Foreskin melanocyte (primary cell): ENCODE measurements at places on chromosomes 3 and 15.

GRCh38 chr15:68830141-68830785 lies 9.6 kb upstream of the ANP32A start:
- no peak for DNase-seq

DNA sequence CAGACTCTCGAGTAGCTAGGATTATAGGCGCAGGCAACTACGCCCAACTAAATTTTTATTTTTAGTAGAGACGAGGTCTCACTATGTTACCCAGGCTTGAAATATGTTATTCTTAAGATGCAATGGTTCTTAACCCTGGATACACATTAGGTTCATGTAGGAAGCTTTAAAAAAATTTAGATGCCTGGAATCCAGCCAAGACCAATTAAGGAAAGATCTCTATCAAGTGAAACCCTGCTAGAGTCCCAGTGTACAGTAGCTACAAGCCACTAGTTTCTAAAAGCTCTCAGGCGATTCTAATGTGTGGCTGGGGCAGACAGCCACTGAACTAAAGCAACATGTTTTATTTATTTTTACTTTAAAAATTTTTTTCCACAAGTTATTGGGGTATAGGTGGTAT lies 33.2 kb downstream of the TRIM69 start:
- no peak for DNase-seq

DNA sequence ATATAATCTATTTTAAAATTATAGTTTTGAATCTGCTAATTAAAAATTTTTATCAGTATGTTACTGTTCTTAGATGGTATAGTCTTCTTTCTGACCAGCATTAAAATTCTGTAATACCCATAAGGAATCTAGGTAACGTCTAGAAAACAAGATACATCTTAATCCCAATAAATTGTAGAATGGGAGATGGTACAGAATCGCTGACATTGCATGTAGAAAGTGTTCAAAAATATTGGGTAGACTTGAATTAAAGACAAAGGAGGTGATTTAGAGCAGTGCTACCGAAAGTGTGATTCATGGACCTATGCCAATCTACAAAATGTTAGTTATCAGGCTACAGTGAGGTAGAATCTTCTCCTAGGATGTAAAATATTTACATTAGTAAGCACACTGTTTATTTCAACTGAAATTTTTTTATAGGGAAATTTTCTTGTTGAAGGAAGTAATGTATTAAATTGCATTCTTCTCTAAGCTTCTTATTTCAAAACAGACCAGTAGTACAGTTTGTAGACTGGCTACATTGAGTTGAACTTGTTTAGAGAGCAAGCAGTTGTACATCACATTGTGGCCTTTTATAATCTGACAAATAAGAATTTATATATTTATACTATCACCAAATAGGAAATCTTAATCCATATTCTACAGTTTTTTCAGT lies 17.1 kb downstream of the MINDY2 start:
- no peak for DNase-seq

DNA sequence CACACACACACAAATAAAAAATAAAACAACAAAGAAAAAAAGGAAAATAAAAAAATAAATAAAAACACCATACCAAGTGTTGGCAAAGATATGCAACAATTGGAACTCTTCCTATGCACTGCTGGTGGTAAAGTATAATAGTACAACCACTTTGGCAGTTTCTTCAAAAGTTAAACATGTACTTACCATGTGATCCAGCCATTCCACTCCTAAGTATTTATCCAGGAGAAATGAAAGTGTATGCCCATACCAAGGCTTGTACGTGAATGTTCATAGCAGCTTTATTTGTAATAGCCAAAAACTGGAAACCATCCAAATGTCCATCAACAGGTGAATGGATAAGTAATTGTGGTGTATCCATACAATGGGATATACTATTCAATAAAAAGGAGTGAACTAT lies 17.0 kb downstream of the WDR93 start:
- DNase-seq: no peak

- no peak for DNase-seq
Measured at GRCh38 chr3:126493051-126493450, 17.4 kb upstream of the ZXDC start.

GRCh38 chr3:8328967-8329366 lies 172.7 kb upstream of the LMCD1 start:
- no peak for DNase-seq

GRCh38 chr15:98689431-98689861 lies 41.1 kb downstream of the IGF1R start:
- no peak for DNase-seq

- no peak for DNase-seq
Measured at GRCh38 chr3:134815519-134815918, 20.5 kb downstream of the EPHB1 start.

DNA sequence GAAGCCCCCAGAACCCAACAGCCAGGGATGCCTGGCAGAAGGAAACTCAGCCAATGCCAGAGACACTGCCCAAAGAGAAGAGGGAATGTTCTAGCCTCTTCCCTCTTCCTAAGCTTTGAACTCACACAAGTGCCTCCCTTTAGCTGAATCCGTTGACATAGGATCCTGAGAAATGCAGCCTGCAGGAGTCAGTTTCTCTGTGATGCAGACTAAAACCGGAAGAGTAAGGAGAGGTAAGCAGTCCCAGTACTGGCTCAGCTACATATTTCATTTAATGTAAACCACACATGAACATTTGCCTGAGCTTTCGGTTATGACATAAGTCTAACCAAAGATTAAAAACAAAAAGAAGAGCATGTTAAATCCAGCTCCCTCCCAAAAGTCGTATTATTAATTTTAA lies 768.7 kb downstream of the TBL1XR1 start:
- no peak for DNase-seq

GRCh38 chr15:72850833-72851232 lies 67.3 kb upstream of the ADPGK start:
- DNase-seq: no peak

DNA sequence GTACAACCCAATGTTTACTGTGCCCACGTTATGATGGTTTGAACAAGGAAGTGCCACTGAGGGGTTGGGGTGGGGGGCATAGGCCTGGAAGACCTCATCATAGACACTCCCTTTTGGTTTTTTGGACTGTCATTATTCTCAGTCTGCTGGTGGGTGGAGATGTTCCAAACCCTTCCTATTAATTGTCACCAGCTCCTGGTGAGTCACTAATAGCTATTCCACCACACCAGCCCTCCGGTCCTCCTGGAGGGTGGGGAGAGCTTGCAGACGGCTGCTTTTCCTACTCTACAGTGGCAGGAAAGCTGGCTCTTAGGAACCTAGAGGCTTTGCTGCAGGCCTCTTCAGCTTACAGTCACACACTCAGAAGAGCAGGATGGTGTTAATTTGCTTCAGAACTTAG lies 9.0 kb upstream of the COPG1 start:
- DNase-seq: no peak

- DNase-seq: no peak
Measured at GRCh38 chr3:94525043-94525442, 462.2 kb downstream of the NSUN3 start.

- DNase-seq: no peak
Measured at GRCh38 chr3:29763115-29763514, 482.2 kb downstream of the RBMS3 start.

DNA sequence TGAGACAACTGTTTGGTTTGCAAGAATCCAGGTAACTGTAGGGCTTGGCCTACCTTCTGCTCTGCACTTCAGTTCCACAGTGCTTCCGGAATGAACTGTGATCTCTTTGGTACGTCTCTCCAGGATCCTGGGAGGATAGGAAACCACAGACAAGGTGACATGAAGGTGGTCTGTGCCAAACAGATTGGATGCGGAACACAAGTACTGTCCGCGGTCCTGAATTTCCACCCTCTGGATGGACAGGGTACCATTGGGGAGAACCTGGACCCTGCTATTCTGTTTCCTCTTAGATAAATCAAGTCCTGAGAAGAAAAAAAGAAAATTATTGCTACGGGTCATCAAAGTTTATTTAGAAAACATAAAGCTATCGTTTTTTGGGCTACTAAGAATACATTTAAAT lies 17.3 kb downstream of the IGSF10 start:
- DNase-seq: no peak

GRCh38 chr15:81060907-81061306 lies 60.2 kb downstream of the TLNRD1 start:
- no peak for DNase-seq

- no peak for DNase-seq
Measured at GRCh38 chr15:74383695-74384565, 16.5 kb upstream of the CYP11A1 start.

GRCh38 chr3:184562878-184563560 lies 1.4 kb downstream of the EPHB3 start:
- DNase-seq: no peak

DNA sequence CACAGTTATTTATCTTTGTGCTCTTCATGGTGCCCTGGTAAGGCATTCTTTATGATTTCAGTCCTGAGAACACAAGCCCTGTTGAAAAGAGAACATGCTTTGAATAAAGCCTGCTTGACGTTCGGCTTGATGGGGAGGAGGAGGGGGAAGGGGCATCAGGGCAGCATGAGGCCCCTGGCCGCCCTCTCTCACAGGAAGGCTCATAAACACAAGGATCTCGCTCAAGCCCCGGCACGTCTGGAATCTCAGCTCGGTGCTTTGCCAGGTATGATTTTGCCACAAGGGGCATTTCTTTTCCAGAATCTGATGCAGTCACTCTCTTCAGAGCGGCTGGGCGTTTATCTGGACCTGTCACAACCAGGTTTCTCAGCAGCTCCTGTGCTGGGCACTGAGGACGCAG lies 129.4 kb downstream of the DNAJB8 start:
- no peak for DNase-seq

- DNase-seq: no peak
Measured at GRCh38 chr3:80014576-80014975, 246.8 kb upstream of the ROBO1 start.

GRCh38 chr15:43402255-43402654 lies 31.4 kb downstream of the TUBGCP4 start:
- no peak for DNase-seq

- DNase-seq: no peak
Measured at GRCh38 chr15:85326291-85326690, 54.1 kb upstream of the AKAP13 start.

DNA sequence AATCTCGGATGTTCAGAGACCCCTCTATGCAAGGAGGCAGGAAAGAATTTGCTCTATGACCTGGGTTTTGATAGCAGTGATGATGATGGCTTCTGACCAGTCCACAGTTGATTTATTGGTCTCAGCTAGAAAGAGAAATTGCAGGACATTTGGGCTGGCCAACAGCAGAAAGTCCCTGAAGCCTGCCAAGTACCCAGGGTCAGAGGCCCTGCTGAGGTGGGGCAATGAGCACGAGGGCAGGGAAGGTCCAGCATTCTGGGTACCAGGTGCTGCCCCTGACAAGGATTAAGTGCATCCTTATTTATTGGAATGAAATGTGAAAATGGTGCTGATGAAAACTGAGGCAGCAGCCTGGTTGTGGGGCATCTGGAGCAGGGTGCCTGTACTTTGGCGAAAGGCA lies 19.8 kb downstream of the C3orf62 start:
- DNase-seq: no peak

DNA sequence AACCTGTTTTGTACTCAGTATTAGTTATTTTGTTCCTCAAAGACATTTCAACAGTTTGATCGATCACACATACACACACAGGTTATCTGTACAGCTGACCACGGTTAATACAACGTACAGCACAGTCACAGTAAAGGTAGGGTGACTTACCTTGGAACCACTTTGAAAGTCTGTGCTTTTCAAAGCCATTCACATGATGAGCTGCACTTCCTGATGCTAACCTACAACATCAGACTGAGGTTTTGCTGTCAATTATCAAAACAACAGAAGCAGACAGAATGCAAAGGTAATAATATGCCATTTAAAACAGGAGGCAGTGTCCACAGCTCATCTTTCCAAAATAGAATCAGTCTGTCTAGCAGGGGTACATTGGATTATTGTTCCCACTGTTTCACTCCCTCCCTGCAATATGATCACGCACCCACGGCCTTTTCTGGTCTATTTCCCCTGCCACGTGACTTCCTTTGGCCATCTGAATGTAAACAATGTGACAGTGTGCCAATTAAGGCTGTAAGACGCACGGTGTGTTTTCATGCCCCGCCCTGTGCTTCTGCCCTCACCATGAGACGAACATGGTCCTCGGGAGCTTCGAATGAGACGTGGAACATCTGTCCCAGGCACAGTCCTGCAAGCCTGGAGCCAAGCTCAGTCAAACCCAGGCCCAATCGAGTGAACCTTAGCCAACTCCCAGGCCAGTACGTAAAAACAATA lies 102.4 kb downstream of the FMN1 start:
- DNase-seq: peak; percentile 78

DNA sequence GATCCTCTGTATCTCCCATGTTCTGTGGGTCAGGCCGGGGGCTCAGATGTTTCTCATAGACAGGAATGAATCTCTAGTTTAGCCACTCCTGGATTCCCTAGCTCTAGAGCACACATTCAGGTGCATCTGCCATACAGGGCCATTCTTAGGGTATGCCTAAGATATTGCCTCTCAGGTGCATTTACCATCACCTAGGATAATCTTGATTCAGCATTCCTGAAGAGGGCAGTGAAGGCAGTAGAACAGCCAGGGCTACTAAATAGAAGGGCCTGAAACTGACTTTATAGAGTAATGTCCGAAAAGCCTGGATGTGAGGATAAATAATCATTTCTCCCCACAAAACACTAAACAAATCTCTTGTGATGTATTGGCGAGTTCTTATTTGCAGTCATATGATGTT lies 882.0 kb downstream of the AGBL1 start:
- no peak for DNase-seq

DNA sequence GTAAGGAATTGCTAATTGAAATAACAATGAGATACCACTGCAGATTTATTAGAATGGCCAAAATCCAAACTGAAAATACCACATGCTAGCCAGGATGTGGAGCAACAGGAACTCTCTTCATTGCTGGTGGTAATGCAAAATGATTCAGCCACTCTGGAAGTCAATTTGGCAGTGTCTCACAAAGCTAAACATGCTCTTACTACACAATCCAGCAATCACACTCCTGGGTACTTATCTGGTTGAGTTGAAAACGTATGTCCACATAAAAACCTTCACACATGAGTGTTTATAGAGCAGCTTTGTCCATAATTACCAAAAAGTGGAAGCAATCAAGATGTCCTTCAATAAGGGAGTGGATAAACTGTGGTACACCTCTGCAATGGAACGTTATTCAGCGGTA lies 113.3 kb downstream of the SMAD6 start:
- no peak for DNase-seq

DNA sequence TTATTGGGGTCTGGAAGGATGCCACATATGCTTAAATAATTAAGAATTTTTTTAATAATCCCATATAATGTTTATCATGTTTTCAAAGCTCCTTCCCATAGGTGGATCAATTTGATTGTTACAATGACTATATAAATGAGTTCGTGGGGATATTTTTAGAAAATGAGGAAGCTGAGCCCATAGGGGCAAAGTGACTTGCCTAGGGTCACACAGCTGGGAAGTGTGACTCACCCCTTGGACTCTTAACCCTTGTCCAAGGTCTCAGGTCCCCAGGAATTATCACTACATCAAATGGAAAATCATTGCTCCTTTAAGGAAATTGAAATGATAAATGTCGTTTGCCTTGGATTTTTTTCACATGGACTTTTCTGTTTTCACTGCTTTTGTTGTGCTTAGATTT lies 161.2 kb upstream of the RGMA start:
- DNase-seq: no peak

DNA sequence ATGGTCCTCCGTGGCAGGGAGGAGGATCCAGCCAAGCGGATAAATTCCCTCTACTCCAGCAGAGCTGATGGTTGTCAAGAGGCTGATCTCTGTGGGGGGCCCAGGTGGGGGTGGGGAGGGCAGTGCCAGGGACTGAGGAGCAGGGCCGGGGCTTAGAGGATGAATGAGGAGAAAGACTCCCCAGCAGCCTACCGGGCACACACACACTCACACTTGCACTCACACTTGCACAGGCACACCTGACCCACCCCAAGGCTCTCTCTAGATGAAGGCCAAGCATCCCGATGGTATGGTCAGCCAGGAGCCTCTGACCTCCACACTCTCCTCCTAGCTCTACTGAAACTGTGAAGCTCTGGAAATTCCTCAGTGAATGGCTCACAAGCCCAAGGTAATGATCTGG lies 131.3 kb upstream of the PRR20G start:
- no peak for DNase-seq
